ENCODE measurements at places on chromosomes 13 and 19.

DNA sequence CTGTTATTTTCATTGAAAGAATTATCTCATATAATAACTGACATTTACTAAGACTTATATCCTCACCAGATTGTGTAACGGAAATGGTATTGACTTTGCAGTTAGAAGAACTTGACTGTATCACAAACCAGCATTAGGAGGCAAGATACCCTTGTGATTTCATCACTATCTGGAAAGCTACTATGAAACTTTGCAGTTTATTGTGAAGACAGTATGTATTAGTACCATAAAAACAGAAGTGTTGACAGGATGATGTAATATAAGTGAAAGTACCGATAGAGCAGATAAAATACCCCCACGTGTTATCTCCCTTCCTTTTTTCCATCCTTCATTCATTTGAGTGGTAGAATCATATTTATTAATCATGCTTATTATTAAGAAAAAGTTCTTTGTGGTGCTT, 365.7 kb upstream of the KLHL1 start:
- DNase-seq, result no peak

GRCh38 chr13:112885782-112886268, 83.2 kb upstream of the MCF2L start:
- peak; percentile 51 for DNase-seq

GRCh38 chr13:97914540-97914939, 38.9 kb upstream of the IPO5 start:
- no peak for DNase-seq

DNA sequence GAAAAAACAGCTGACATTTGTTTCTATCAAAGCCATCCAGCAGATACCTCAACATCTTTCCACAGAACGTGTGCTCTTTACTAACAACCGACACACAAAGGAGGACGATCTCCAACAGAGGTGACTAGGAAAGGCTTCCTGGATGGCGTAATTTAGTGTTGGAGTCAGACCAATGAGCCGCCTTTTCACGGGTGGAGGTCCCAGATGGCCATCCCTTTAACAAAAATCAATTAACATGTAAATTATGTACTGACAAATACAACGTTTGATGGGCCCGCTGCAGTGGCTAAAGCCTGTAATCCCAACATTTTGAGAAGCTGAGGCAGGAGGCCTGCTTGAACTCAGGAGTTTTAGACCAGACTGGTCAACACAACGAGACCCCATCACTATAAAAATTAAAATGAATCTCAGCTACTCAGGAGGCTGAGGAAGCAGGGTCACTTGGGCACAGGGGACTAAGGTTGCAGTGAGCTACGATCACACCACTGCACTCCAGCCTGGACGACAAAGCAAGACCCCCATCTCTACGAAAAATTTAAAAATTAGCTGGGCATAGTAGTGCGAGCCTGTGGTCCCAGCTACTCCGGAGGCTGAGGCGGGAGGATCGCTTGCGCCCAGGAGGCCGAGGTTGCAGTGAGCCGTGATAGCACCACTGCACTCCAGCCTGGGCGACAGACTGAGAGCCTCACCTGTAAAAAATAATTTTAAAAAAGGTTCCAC, 1.2 kb upstream of the DPY19L3 start:
- no peak for DNase-seq

GRCh38 chr13:66113882-66114526, 1116.1 kb downstream of the PCDH9 start:
- DNase-seq, result no peak

- no peak for DNase-seq
These were observed 20.4 kb downstream of the ZNF708 start for GRCh38 chr19:21308773-21309172.

- no peak for DNase-seq
These were observed 122.6 kb downstream of the POSTN start for GRCh38 chr13:37475966-37476365.

DNA sequence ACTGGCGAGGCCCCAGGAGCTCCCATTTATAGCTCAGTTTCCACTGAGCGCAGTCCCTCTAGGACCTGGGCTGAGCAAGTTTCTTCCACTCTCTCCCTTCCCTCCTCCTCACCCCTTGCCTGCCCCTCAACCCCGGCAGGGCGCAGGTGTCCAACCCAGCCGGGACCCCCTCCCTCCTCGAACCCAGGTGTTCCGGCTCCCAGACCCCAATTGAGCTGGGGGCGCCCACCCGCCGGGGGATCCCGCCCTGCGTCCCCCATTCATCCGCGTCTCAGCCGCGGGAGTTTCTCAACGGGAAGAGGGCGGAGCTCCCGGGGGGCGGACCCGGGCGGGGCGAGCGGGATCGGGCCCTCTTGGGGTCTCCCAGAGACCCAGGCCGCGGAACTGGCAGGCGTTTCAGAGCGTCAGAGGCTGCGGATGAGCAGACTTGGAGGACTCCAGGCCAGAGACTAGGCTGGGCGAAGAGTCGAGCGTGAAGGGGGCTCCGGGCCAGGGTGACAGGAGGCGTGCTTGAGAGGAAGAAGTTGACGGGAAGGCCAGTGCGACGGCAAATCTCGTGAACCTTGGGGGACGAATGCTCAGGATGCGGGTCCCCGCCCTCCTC, at the start of gene KIRREL2:
Gene KIRREL2 (plus strand): TSS at position 366 of the 604 bp plus-strand sequence. CDS start 209 bp downstream, at position 575.
- no peak for DNase-seq

DNA sequence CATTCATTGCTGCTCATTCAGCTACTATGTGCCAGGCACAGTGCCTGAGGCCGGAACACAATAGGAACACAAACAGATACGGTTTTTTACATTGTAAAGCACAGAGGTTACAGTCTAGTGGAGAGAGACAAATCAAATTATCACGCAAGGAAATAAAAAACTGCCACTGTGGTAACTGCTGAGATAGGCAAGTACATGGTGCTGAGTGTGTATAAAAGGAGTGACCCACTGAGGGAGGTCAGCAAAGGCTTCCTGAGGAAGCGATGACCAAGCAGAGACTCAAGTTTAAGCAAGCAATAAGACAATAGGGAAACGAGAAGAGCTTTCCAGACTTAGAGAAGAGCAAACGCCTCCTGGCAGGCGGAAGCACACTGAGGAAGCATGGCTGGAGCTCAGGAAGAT, 56.4 kb downstream of the NUFIP1 start:
- DNase-seq, result no peak

- DNase-seq, result no peak
These were observed 16.4 kb downstream of the F10 start for GRCh38 chr13:113138792-113139551.

DNA sequence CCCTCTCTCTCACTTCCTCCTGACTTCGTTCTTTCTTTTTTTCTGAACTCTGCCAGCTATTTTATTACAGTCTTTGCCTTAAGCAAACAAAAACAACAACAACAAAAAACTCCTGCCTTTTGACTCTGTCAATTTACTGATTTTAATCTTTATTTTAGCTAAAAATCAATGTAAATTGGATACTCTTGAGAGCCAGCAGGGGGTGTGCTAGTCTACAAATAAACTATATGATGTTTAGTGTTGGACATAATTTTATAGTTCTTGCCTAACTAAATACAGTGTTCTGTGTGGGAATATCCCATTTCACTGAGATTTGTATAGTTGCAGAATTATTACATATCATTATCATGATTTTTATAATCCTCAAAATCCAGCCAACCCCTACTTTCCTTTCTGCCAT, 1199.9 kb upstream of the SPRY2 start:
- DNase-seq, result no peak

DNA sequence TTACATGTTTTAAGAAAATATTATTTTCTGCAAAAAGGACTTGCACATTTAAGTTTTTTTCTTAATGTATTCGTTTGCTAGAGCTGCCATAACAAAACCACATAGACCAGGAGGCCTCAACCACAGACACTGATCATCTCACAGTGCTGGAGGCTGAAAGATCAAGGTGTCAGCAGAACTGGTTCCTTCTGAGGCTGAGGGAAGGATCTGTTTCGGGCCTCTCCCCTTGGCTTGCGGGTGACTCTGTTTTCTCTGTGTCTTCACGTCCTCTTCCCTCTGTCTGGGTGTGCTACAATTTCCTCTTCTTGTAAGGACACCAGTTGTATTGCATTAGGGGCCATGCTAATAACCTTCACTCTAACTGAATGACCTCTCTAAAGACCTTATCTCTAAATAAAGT, 364.2 kb downstream of the IRS2 start:
- no peak for DNase-seq

DNA sequence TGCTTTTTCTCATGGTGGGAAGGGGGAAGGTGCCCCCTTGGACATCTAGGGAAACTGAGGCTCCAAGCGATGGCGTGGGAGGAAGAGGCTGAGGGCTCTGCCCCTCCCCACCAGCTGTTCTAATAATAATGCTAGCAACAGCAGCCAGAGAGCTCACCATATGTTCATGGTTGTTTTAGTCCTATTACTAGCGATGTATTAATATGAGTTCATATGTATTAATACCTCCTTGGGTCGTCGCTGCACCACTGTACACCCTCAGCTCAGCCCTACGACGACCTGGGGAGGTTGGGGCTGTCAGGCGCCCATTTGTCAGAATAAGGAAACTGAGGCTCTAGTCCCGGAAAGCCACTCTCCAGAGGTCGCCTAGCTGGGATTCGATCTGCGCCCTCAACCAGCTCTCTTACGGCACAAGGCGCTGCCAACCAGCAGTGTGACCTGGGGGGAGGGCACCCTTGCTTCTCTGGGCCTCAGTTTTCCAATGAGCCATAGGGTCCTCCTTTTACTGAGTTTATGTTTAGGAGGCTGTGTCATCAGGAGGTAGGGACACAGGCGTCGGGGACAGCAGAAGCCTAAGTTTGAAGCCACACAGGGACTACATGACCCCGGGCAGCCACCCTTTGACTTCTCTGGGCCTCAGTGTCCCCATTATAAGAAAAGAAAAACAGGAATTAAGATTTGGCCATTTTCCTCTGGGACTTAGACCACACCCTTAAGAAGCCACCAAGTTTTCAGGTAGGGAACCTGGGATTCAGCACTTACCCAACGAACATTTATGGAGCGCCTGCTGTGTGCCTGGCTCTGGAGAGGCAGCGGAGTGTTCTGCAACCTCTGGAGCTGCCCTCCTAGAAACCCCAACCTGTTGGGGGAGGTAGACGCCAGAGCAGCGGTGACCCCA, 664 bp downstream of the MAST3 start:
- peak; percentile 79 for DNase-seq

GRCh38 chr13:41465241-41465847, 8.0 kb downstream of the RGCC start:
- DNase-seq, result no peak

DNA sequence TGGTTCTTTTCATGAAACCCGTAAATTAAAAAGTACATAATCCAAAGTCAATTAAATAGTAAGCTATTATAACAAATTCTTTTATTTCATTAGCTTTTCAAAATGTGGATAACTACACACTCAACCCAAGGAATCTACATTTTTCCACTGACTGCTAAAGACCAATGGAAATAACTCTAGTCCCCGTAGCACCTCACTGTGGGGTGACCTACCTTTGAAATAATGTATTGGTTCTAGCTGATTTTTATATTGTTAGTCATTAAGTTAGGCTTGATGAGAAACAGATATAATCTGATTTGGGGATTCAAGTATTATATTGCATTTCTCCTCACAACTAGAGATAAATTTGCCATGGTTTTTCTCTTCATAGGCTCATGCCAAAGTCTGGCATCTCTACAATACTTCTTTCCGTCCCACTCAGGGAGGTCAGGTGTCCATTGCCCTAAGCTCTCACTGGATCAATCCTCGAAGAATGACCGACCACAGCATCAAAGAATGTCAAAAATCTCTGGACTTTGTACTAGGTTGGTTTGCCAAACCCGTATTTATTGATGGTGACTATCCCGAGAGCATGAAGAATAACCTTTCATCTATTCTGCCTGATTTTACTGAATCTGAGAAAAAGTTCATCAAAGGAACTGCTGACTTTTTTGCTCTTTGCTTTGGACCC, 37.3 kb downstream of the KL start:
- DNase-seq, result no peak

GRCh38 chr19:12806242-12807081, at the start of gene RNASEH2A:
Gene RNASEH2A, plus strand, starts transcription at chr19:12806584. Its CDS starts 90 bp downstream, at chr19:12806674.
- peak; percentile 78 for DNase-seq

GRCh38 chr19:52453324-52454094, at the start of gene ZNF578:
Gene ZNF578, plus strand, starts transcription at chr19:52453553. Its CDS starts 48,293 bp downstream, at chr19:52501846.
- DNase-seq, result peak; percentile 19

- no peak for DNase-seq
These were observed 22.7 kb downstream of the MYO9B start for GRCh38 chr19:17098326-17098725.

- no peak for DNase-seq
These were observed 72.5 kb upstream of the FBXL3 start for GRCh38 chr13:77099415-77099814.

DNA sequence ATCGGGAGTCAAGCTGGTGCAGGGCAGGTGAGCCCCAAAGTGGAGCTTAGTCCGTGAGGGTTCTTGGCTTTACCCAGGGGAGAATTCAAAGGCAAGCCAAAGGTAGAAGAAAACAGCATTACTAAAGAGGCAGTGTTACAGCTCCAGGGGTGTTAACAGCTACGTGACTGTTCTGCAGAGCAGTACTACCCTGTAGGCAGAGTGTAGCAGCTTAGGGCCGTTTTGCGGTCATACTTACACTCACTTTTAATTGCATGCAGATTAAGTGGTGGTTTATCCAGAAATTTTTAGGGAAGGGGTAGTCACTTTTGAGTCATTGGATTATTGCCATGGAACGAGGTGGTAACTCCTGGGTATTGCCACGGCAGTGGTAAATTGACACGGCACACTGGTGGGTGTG, 482.2 kb downstream of the SLITRK5 start:
- no peak for DNase-seq

GRCh38 chr19:47618771-47619170, 9.8 kb downstream of the BICRA start:
- DNase-seq, result no peak

DNA sequence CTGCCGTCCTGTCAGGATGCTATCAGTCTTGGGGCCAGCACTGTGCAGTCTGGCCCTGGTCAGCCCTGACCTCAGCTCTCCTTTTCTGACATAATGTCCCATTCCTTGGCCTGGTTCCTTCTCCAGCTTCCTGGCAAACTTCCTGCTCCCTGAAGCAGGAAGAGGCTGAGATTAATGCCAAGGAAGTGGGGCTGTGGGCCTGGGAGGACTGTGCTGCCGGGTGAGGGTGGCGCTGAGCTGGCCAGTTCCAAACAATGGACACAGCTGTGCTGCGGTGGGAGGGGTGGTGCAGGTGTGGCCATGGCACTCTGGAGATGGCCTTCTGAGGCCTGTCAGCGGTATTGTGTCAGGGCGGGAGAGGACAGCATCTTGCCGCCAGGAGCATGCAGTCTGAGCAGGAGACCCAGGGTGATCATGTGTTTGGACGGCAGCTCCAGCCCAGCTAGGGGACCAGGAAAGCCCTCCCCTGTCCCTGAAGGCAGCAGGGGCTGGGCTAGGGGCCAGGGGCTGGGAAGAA, 30.9 kb downstream of the TUBA3C start:
- no peak for DNase-seq

GRCh38 chr13:78040205-78040830, 121.7 kb upstream of the EDNRB start:
- DNase-seq, result no peak

DNA sequence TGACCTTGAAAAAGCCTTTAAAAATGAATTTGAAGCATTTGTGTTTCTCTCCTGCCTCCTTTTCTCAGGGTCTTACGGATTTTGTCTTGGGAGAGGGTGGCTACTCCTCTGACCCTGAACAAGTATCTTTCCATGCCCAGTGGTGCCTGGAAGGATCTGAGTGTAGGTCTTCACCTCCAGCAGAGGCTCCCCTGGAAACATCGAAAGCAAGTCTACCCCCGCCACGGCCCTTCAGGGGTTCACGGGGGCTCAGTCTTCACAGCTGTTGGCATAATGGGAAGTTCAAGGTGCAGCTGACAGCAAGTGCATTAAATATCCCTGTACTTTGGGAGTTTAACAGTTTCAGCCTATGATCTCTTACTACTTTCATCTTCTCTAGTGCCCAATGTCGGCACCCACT, 42.7 kb upstream of the SLC15A1 start:
- DNase-seq, result no peak

All from NCI-H524 treated with DMSO at 0.1 percent for 48 hours (cell line).